ENCODE measurements at places on chromosomes 3 and 15.

DNA sequence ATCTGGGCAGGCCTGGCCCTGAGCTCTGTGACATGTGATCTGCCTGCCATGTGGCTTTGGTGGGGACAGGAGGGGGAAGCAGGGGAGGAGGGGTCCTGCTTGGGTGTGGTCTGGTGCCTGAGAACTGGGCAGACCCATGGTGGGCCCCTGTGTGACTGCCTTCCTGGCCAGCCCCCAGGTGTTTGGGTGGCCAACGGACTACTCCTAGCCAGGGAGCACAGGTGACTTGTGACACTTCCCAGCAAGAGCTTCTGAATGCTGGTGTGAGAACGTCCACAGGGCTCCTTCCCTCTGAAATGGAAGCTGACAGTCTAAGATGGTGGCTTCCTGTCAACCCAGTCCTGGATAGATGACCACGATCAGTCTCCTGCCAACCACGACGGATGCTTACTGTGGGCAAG is 136.1 kb upstream of the MEF2A start:
- DNase-seq = no peak

GRCh38 chr15:60384053-60384452 is 13.7 kb downstream of the ANXA2 start:
- DNase-seq = no peak

- no peak for DNase-seq
Observed at GRCh38 chr3:34213478-34213877, 415.0 kb downstream of the PDCD6IP start.

DNA sequence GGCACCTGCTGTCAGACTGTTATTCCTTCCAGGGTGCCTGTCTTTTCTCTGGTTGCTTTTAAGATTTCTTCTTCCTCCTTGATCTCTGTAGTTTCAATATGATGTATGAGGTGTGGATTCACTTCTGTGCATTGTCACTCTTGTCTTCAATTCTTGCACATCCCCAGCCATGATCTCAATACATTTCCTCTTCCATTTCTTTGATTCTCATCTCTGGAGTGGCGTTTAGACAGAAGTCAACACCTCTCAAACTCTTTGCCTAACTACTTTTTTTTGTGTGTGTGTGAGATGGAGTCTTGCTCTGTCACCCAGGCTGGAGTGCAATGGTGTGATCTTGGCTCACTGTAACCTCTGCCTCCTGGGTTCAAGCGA is 224.4 kb upstream of the LYSMD4 start:
- DNase-seq = no peak

DNA sequence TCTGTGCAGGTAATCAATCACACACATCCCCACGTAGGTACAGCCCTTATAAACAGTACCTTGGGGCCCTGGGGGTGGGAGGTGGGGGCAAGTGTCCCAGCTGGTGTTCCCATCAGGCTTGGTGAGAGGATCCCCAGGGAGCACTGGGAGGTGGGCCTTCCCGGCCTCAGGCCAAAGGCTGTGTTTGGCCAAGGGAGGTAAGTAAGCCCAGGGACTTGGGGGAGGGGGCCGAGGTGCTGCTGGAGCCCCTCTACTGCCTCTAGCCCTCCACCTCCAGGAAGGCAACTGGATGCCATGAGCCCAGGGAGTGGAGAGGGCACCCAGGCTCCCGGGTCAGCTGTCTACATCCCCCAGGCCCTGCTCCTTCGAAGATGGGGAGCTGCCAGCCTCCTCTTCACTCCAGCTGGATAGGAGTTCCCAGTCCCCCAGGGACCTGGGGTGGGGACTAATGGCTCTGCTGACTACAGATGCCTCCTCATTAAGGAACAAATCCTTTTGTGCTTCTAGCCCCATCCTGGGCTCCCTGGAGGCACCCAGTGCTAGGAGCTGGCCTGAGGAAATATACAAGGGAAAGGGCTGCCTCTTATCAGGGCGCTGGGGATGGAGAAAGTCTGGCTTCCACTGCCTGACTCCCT is 33.1 kb downstream of the RNU5B-1 start:
- DNase-seq = no peak

- no peak for DNase-seq
Observed at GRCh38 chr3:58829321-58830000, 162.9 kb upstream of the FAM3D start.

- peak; percentile 45 for DNase-seq
Observed at GRCh38 chr3:149575961-149576564, 81.8 kb downstream of the WWTR1 start.

GRCh38 chr3:52367891-52368880 is 52.1 kb downstream of the DNAH1 start:
- DNase-seq = no peak

GRCh38 chr3:172561897-172562640 is 38.8 kb upstream of the TNFSF10 start:
- DNase-seq = no peak

GRCh38 chr3:129607391-129608068 is 1.1 kb upstream of the PLXND1 start:
- no peak for DNase-seq

- no peak for DNase-seq
Observed at GRCh38 chr3:192817053-192817452, 89.7 kb upstream of the FGF12 start.

DNA sequence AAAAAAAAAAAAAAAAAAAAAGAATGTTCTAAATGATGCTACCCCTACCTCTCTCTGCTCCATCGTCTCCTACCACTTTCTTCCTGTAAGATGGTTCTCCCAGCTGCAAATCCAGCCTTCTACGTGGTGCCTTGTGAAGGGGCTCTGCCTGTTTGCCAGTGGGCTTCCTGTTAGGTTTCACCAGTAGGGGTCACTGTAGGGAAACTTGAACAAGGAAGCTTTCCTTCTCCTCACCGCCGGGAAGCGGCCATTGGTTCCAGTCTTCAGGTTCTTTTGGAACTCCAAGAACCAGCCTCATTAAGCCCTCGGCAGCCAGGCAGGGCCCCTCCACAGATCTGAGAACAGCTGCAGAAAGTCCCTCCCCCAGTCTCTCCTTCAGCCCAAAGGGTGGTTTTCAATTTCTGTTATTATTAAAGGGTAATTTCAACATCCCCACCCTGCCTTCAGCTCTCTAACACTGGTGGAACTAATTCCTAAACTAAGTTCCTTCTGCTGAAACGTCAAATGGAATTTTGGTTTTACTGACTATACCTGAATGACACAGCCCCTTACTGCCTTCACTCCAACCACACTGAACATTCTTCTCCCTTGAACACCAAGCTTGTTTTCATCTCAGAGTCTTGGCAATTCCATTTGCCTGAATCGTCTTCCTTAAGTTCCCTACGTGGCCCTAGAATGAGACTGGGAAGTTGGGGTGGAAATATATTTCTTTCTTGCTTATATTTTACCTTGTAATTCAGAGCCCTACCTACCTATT is 13.5 kb downstream of the MCCC1 start:
- no peak for DNase-seq

- DNase-seq = no peak
Observed at GRCh38 chr3:156233876-156234275, 113.5 kb downstream of the KCNAB1 start.

DNA sequence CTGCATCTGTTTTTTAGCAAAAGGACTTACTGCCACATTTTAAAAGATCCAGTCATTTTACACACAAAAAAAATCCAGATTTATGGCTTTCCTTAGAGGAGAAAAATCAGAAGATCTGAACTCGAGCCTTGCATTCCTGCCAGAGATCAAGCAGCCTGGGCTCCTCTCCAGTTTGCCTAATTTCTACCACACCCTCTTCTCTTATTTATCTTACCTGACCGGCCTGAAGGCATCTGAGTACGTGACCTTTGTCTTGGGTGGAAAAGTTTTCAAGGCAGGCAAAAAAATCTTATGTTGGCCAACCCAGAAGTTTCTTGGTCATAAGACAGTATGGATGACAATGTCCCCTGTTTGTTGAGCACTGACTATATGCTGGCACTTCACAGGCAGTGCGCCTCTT is 60.3 kb downstream of the CHRD start:
- no peak for DNase-seq

- DNase-seq = no peak
Observed at GRCh38 chr3:98567666-98568270, 25.6 kb downstream of the CPOX start.

- DNase-seq = no peak
Observed at GRCh38 chr15:77853008-77853328, 220.3 kb upstream of the LINGO1 start.

GRCh38 chr15:59953392-59953883 is 50.7 kb upstream of the FOXB1 start:
- no peak for DNase-seq

- DNase-seq = no peak
Observed at GRCh38 chr15:97153356-97153965, 807.0 kb upstream of the ARRDC4 start.

DNA sequence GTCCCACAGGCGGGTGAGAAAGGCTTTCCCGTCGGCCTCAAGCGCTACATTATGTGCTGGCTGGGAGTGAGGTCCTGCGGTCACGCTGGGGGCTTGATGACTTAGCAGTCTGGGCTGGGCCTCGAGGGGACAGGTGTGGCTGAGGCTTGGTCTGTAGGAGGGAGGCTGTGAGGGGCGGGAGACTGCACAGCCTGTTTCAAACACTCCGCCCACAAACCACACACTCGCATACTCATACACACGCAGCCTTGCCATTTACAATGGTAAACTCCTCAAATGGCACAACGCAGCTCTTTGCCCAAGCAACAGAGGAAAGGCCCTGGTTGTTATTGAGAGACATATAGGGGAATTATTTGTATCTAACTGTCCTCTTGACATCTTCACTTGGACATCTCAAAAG is 32.4 kb upstream of the RASGRF1 start:
- DNase-seq = no peak

DNA sequence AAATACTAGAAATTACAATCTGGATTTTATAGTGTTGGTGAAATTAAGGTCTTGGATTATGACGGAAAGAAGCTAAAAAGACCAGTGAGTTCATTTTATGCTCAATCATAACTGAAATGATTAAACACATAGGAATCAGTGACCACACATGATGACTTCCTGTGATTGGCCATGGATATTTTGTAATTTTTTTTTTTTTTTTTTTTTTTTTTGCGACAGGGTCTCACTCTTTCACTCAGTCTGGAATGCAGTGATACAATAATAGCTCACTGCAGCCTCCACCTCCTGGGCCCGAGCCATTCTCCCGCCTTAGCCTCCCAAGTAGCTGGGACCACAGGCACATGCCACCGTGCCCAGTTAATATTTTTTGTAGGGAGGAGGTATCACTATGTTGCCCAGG is 47.4 kb downstream of the PAQR5 start:
- DNase-seq = no peak

- DNase-seq = no peak
Observed at GRCh38 chr3:98763076-98763475, at the start of gene ST3GAL6. ST3GAL6 (plus strand) TSS chr3:98763340; CDS start chr3:98768441, 5,101 bp downstream.

DNA sequence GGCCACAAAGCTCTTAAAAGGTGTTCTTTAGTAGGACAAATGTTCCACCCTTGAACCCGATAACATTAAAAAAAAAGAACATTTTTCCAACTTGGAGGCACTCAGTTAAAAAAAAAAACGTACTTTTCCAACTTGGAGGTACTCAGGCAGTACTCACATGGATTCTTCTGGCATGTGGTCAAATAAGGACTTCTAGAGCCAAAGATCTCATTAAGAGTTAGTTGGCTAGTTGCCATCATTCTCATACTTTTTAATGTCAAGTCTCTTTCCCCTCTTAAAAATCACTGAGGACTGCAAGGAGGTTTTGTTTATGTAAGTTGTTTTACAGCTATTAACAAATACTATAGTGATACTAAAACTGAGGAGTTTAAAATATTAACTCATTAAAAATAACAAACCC is 101.0 kb downstream of the CADPS start:
- DNase-seq = no peak

GRCh38 chr3:134039161-134039862 is 9.6 kb upstream of the SLCO2A1 start:
- DNase-seq = no peak

- no peak for DNase-seq
Observed at GRCh38 chr3:160163229-160163878, 61.9 kb upstream of the C3orf80 start.

DNA sequence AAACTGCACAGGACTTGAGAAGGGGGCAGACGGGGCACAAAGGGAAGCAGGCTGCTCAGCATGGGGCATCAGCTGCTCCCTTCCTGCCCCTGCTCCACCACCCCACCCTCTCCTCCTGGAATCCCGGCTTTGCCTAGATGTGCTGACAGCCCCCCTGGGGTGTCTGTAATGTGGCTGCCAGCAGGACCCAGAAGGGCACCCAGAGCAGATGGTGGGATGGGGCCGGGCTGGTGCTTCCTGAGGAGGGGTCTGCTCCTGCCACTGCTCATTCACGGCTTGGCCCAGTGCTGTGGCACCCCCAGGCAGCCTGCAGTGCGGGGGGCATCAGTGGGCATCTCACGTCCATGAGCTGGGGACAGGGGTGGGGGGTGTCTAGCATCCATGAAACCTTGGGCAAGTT is 10.2 kb downstream of the H1-8 start:
- DNase-seq = no peak

GRCh38 chr3:46453526-46454208 is 11.0 kb downstream of the LTF start:
- DNase-seq = no peak

DNA sequence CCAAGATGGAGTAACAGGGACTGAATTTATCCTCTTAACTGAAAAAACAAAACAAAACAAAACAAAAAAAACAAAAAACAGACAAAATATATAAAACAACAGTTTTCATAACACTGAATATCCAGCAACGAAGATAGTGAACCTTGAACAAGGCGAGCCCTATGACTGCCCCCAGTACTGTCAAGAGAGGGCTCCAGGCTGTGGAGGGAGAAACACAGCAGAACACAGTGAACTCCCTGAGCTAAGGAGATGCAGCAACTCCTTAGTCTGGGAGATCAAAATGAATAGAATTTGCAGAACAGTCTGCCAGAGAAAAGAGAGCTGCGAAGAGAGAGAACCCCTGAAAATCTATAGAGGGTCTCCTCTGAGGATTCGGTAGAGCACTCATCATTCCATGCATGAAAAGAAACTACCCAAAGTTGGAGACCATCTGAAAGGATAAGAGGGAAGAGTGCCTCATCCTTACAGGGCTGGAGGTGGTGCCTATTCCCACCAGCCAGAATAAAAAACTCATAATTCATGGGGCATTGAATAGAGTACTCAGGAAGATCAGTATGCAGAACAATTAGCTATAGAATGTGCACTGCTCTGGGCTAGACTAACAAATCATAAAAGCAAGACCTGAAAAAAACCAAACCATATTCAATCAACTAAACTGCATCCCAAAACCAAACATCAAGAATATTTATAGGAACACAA is 101.8 kb downstream of the FRMD4B start:
- no peak for DNase-seq

DNA sequence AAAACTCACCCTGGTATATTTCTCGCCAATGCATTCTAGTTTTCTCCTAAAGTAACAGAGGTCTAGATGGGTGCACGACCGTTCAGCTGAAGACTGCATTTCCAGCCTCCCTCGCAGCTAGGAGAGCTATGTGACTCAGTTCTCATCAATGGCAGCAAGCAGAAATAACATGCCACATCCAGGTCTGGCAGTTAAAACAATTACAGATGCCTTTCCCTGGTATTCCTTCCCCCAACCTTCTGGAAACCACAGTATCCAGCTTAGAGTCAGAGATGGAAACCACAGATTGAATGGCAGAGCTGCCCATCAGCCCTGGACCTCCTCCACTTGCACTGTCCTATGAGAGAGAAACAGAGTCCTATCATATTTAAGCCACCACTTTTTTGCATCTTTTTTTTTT is 4.8 kb downstream of the HAPLN3 start:
- no peak for DNase-seq

GRCh38 chr15:58115692-58116091 is 22.5 kb upstream of the AQP9 start:
- no peak for DNase-seq

Data from left renal cortex interstitium (tissue), 4 donors.